ENCODE measurements at places on chromosomes 13 and 19.

DNA sequence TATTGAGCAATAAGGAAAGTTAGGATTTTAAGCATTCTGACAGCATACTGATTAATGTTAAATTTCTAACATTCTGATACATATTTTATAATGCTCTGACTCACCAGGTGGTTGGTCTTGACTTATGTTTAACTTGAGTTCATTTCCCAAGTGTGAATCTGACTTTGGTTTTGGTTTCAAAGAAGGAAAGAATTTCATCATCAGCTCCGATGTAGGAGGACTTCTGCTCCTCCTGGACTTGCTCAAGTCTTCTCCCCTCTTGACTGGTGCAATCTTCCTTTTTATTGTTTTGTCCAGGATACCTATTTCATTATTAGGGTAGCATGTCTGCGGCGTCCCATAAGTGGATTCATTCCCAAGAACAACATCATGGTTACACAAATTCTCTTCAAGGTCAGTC lies 141.3 kb downstream of the RNF17 start:
- no peak for DNase-seq
- H3K27me3 ChIP-seq: no peaks in the 10 kb centered on the region
- peaks cover 7% of the 10 kb centered on the region for H3K36me3 ChIP-seq
- H3K27ac ChIP-seq: no peak overlapping the region
- H3K4me1 ChIP-seq: no peaks in the 10 kb centered on the region

DNA sequence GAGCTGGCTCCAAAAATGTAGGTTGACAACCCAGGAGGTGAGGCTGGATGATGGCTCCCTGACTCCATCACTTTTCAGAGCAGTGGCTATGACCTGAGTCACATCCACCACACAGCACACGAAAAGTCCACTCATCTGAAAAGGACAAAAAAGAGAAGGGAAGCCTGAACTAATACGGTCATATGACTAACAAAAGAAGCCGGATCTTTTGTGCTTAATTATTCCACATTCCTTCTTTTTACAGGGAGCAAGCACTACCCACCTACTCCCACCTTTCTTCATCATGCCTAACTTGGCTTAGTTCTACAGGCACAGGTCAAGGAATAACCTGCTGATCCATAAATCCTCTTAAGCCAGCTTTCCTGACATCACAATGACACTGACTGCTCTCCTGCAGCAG lies 601.3 kb upstream of the MIR17HG start:
- no peak overlapping the region for H3K27ac ChIP-seq
- no peaks in the 10 kb centered on the region for H3K36me3 ChIP-seq
- H3K27me3 ChIP-seq: no peaks in the 10 kb centered on the region
- DNase-seq: no peak

DNA sequence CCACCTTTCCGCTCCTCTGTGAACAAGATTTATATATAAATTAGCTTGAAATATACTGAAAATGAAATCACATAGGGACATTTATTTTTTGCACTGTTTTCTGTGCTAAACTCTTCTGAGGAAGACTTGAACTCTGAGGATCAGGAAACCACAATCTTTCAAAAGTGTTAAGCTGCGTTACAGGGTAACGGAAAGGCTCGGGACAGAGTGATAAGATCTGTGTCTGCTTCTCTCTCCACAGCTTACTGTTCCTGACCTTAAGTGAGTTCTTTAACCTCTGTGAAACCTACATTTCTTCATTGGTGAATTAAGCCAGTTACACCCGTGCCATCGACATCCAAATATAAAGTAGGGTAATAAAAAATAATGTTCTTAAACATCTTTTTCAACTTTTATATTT lies 38.9 kb downstream of the DACH1 start:
- H3K4me1 ChIP-seq: no peaks in the 10 kb centered on the region
- H3K4me3 ChIP-seq: no peak overlapping the region
- H3K27me3 ChIP-seq: no peaks in the 10 kb centered on the region

- H3K27me3 ChIP-seq: no peaks in the 10 kb centered on the region
- H3K4me1 ChIP-seq: no peaks in the 10 kb centered on the region
- no peak overlapping the region for H3K27ac ChIP-seq
Observed at GRCh38 chr19:1582201-1582600, 10.5 kb downstream of the MBD3 start.

GRCh38 chr19:2051773-2052704 lies 995 bp upstream of the MKNK2 start:
- H3K4me1 ChIP-seq: peaks cover 50% of the 10 kb centered on the region
- no peaks in the 10 kb centered on the region for H3K27me3 ChIP-seq
- peaks cover 6% of the 10 kb centered on the region for H3K36me3 ChIP-seq
- no peak overlapping the region for H3K4me3 ChIP-seq

GRCh38 chr19:49801966-49802661 lies 11.0 kb downstream of the FUZ start:
- no peak overlapping the region for H3K27ac ChIP-seq
- H3K4me3 ChIP-seq: no peak overlapping the region
- H3K36me3 ChIP-seq: no peaks in the 10 kb centered on the region
- H3K27me3 ChIP-seq: no peaks in the 10 kb centered on the region
- no peaks in the 10 kb centered on the region for H3K4me1 ChIP-seq
- no peak for DNase-seq

DNA sequence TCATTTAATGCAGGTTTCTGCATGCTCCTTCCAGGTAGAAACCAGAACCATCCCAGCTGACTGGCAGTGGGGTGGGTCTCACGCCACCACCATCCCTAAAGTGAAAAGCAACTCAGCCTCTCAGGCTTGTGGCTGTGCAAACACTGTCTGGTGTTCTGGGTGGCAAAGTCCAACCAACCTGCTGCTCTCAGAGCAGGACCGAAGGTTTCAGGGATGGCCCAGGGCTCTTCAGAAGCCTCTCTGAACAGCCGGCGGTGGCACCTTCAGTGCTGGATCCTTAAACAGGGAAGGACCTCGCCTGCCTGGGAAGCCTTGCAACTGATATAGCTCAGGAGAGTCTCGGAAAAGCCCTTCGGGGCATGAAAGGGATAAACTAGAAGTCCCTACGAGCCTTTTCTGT lies 100.8 kb downstream of the COL4A1 start:
- no peaks in the 10 kb centered on the region for H3K27me3 ChIP-seq
- no peaks in the 10 kb centered on the region for H3K36me3 ChIP-seq
- no peak overlapping the region for H3K27ac ChIP-seq

DNA sequence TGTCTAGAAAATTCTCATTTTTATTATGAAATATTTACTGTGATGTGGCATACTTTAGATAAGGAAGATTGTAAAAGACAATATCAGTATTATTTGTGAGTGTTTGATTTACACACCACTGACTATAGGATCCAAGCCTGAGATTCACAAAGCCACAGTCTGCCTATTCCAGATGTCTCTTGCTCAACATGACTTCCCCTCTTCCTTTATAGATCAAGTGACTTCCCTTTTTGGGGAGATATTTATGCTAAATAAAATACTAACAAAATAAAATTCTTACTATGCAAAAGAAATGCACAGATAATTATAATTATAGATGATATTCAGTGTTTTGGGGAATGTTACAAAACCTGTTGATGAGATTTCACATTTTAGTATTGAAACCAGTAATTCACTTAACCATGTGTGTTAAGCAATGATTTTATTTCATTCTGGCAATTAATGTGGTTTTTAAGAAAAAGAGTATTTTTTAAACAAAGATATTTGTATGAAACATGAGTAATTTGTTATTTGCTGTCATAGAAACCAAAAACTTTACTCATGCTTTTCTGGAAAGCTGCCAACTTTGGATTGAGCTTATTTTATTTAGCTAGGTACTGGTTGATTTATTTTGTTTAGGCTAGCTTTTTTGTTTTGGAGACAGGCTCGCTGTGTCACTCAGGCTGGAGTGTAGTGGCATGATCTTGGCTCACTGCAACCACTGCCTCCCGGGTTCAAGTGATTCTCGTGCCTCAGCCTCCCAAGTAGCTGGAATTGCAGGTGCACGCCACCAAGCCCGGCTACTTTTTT lies 13.7 kb upstream of the GPR183 start:
- no peaks in the 10 kb centered on the region for H3K27me3 ChIP-seq
- no peak for DNase-seq
- H3K36me3 ChIP-seq: no peaks in the 10 kb centered on the region

GRCh38 chr19:58330458-58330857 lies 3.7 kb downstream of the ZSCAN22 start:
- peaks cover 23% of the 10 kb centered on the region for H3K4me1 ChIP-seq
- DNase-seq: peak; percentile 75
- no peak overlapping the region for H3K4me3 ChIP-seq
- H3K27ac ChIP-seq: no peak overlapping the region

DNA sequence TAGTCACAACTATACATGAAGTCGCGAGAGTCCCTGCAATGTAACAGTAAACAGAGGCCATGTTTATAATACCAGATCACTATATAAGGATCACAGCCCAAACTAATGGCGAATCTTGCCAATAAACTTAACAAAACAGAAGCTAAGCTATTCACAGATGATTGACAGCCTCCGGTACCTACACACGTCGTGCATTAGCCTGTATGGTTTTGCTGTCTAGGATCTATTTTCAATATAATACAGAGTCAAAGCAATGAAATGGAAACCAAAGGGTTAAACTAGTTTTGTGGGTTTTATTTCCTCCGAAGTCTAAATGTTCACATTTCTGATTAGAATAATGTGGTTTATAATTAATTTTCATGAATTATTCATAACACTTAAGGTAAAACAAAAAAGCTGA lies 10.1 kb downstream of the ANKRD10 start:
- H3K27me3 ChIP-seq: no peaks in the 10 kb centered on the region
- no peak for DNase-seq
- no peak overlapping the region for H3K27ac ChIP-seq
- H3K4me1 ChIP-seq: peaks cover 25% of the 10 kb centered on the region
- no peak overlapping the region for H3K4me3 ChIP-seq
